ENCODE measurements at places on chromosomes 4 and X.

GRCh38 chr4:10673817-10674369, 10.7 kb downstream of the CLNK start:
- no peak for DNase-seq

DNA sequence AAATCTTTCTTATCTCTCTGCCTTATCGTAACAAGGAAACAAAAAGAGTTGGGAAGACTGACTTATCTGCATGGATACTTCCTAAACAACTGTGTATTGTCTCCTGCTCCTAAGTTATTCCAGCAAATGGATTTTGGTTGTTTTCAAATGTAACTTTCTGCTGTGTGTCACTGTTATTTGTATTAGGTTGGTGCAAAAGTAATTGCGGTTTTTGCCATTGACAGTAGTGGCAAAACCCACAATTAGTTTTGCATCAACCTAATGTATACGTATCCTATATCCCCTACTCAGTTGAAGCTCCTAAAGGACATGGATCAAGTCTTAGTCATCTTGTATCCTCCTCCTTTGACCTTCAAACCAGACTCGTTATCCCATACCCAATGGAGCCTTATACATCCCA, 263.4 kb upstream of the GPR101 start:
- no peak for DNase-seq

GRCh38 chr4:163732473-163732872, 238.0 kb downstream of the TMA16 start:
- DNase-seq = no peak

GRCh38 chr4:75781305-75781704, 56.9 kb downstream of the USO1 start:
- DNase-seq = no peak

DNA sequence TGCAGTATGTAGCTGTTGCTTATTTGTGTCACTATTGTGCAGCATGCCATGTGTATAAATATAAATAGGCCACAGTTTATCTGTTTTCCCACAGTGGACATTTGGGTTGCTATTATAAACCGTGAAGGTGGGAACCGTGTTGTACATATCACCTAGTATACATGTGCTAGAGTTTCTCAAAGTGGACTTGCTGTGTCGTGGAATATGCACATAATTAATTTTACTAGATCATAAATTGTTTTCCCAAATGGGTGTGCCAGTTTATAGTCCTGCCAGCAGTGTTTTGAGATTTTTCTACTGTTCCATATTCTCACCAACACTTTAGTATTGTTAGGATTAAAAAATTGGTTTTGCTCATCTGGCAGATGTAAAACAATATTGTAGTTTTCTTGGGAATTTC, 38.5 kb downstream of the PRIMPOL start:
- no peak for DNase-seq

GRCh38 chrX:102599951-102600579, 750 bp downstream of the ARMCX5 start:
- peak; percentile 21 for DNase-seq

DNA sequence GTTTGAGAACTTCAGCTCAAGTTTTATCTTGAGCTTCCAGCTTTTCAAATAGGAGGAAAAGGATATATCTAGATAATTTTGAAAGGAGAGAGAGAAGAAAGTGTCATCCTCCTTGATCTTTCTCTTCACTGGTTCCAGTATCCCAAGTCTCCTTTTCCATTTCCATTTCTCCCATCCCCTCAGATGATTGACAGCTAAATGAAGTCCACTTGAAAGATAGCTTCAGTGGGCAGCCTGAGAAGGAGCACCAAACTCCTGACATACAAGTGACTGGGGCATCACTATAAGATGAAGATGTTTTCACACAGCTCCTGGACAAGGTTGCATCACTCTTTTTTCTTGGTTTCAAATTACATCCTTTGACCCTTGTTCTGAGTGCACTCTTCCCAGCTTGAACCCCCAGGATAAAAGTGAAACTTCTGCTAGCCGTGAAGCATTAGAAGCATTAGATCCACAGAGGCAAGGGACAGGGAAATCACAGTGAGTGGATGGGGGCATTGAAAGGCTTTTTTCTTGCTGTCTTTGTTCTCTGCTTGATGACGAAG, 17.5 kb upstream of the MAGEA10 start:
- no peak for DNase-seq

GRCh38 chr4:162791226-162791625, 375.5 kb downstream of the NAF1 start:
- no peak for DNase-seq

DNA sequence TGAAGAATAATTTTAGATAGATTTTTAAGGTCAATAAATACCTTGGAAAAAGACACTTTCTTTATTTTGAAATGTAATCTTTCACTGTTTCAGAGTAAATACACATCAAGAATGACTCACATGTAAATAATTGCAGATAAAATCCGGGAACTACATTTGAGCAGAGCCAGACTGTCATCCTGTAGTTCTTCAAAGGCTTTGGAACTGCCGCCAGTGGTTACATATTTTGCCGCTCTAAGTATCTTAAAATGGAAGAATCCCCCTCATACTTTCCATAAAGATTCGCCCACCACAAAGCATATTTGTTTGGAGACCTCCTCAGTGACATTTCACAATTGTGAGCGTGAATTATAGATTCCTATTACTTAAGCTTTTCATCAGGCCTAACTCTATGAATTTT, 607.8 kb upstream of the ZFP42 start:
- no peak for DNase-seq

GRCh38 chr4:19187096-19187495, 1064.6 kb upstream of the SLIT2 start:
- DNase-seq = no peak

- DNase-seq = no peak
These were observed 14.4 kb upstream of the SEPSECS start for GRCh38 chr4:25174674-25175073.

DNA sequence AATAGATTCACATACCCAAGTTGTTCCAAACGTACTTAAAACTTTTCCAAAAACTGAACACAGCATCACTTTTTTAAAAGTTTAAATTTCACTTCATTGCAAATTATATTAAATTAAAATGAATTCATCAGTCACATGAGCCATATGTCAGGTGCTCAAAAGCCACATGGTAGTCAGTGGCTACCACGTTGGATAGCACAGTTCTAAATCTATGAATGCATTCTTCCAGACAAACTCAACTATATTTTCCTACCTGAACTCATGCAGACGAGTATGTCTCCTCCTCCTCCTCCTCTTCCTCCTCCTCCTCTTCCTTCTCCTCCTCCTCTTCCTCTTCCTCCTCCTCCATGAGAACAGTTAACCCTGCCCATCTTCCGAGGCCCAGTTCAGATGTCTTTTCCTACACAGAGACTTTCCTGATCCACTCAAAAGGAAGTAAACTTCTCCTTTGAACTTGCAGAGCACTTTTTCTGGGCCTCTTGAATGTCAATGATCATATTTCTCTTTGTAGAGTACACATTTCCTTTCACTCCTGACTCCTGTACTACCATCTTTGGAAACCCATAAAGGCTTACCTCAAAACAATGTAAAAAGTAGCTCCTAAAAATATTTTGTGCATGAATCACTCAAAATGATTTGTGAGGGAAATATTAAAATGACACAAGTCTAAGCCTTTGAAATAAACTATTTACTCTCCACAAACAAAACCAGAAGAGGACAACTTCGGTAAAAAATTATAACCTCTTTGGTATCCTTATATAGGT, 172.6 kb downstream of the AMELX start:
- DNase-seq = no peak

- DNase-seq = no peak
These were observed 203.4 kb downstream of the MAML3 start for GRCh38 chr4:139950568-139950967.

- DNase-seq = no peak
These were observed 72.1 kb upstream of the DOCK11 start for GRCh38 chrX:118423558-118423957.

- DNase-seq = no peak
These were observed 33.2 kb downstream of the HTT start for GRCh38 chr4:3107691-3108121.

DNA sequence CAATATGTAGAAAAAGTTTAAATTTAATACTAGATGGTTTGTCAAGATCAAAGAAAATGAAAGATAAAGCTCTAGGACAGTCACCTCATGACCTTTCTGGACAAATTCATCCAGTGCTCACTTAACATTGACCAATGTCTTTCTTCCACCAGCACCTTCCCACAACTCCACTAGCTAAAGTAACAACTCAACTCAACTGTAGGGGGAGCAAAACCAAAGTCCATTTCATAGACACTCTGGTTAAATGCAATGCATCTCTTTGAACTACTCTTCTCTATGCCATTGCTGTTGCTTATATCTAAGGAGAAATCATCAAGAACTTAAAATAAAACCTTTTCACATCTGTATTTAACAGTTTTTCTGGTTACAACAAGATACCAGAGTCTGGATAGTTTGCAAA, 25.1 kb downstream of the UGT2B4 start:
- DNase-seq = no peak

- no peak for DNase-seq
These were observed 150.6 kb downstream of the POU3F4 start for GRCh38 chrX:83658731-83659130.

GRCh38 chr4:87037671-87038334, 103.0 kb downstream of the AFF1 start:
- no peak for DNase-seq

DNA sequence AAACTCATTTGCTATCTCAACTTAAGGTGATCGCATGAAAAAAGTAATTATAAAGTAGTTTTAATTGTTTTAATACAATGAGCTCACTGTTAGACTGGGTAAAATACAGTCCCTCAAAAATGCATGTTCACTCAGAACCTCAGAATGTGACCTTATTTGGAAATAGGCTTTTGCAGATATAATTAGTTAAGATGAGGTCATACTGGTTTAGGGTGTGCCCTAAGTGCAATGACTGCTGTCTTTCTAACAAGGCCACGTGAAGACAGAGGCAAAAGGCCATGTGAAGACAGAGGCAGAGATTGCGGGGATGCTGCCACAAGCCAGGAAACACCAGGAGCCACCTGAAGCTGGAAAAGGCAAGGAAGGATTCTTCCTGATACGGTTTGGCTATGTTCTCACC, 262.1 kb downstream of the NKX6-1 start:
- DNase-seq = no peak

GRCh38 chr4:84632092-84632491, 49.2 kb downstream of the CDS1 start:
- no peak for DNase-seq

DNA sequence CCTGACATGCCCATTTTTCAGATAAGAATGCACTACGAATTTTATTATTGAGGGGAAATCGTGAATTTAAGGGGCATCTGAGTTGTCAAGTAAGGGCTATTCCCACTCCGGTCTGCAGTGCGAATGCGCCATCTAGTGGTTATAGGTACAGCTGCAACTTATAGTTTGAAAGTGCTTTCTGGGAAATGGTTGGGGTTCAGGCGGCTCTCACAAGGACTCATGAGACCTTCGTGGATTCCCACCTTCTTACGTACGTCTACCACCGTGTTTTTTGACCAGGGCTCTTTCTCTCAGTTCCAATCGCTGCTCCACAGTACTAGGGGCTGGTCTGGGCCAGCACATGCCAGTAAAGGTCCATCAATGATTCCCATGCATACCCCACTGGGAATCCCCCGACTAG, 12.3 kb downstream of the MSL3 start:
- DNase-seq = peak; percentile 77

- DNase-seq = no peak
These were observed 83.4 kb upstream of the COX18 start for GRCh38 chr4:73152893-73153292.

DNA sequence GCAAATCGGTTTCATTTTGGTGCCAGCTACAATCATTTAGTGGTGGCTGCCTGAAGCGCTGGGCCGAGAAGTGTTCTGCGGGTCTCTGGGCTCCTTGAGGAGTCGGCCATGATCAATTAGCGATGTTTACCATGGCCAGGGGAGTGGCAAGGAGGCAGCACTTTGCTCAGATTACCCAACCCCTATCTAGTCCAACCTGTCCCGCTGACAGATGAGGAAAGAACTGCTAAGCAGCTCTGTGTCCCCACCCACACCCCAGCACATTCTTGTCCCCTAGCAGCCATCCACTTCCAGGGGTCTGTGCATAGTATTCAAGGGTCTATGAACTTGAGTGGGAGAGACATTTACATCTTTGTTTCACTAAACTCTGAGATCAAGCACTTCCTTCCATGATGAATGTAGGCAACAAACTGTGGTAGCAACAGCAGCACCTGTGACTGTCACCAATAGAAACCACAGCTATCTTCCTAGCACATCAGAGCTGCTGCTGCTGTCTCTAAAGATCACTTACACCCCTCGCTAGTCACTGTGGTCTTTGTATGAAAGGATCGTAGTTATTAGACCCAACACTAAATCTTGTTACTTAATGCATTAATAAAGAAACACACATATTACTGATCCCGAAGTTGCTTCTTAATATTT, 331.6 kb downstream of the BCOR start:
- no peak for DNase-seq

- DNase-seq = no peak
These were observed 71.5 kb downstream of the TSPAN5 start for GRCh38 chr4:98586962-98587354.

DNA sequence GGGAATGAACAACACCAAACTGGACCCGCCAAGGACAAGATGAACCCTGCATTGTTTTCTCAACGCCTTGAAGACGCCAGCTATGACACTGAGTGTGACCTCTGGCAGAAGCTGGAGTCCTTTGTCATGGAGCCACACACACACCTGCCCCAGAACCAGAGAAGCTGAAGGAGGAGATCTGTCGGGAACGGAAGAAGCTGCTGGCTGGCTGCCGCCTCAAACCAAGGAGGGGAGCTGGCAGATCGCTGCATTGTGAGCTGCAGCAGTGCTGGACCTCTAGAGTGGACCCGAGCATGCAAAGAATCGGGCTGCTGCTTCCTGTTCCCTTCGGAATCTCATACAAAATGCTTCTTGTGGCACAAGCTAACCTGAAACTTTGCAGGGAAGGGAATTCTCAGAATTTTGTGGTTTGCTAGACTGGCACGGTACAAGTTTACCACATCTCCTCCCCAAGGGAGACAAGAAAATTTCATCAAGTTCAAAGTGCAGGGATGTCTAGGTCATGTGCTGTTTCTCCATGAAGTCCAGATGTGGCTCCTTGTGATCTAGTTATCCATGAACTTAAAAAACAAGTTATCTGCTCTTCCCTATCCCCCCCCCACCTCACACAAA, 23.4 kb upstream of the GLRB start:
- DNase-seq = no peak

DNA sequence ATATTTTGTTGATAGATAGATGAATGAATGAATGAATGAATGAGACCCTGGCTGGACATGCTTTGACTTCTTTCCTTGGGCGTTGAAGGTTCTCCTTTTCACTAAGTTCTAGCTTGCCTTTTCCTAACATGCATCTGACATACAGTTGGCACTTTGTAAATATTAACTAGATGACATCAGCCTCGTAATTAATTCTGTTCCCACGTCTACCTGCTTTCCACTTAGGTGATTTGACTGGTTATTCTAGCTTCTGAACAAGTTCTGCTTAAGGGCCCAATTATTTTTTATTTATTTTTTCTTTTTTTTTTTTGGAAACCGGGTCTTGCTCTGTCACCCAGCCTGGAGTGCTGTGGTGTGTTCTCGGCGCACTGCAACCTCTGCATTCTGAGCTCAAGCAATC, 13.9 kb upstream of the RASL11B start:
- DNase-seq = no peak
